Fibroblast of gingiva (primary cell): ENCODE measurements at places on chromosomes 16 and 17.

GRCh38 chr16:15899538-15900100, 11.2 kb upstream of the CEP20 start:
- peak; percentile 33 for DNase-seq

GRCh38 chr17:18977021-18977420, 25.1 kb downstream of the SLC5A10 start:
- no peak for DNase-seq

GRCh38 chr17:68238164-68238870, 9.5 kb upstream of the AMZ2 start:
- DNase-seq = no peak

DNA sequence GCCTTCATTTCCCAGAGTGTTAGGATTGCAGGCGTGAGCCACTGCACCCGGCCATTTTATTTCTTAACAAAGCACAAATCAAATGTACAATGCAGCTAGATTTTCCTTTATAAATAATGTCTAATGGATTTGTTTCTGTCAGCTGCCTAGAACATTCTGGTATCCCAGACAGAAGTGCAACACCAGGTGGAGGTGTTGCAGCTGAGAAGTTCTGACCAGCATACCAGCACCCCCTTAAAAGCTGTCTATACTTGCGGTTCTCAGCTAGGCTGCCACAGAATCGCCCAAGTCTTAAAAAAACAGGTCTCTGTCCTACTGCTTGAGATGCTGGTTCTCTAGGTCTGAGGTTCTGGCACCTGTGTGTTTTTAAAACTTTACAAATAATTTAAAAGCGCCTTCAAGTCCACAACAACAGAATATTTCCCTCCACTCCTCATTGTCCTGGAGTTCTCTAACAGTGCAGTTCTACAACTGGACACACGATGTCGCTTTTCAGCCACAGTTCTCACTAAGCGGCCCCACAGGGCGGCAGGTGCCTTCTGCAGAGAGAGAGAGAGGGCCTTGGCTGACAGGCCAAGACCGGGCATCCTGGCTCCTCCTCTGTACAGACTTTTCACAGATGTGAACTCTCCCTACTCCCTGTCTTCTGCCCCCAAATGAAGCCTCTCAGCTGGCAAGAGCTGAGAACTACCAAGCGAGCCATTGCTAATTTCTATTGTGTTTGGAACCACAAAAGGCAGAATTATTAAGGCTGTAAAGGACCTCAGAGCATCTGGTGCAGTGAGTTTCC, 32.6 kb upstream of the MEOX1 start:
- peak; percentile 65 for DNase-seq

DNA sequence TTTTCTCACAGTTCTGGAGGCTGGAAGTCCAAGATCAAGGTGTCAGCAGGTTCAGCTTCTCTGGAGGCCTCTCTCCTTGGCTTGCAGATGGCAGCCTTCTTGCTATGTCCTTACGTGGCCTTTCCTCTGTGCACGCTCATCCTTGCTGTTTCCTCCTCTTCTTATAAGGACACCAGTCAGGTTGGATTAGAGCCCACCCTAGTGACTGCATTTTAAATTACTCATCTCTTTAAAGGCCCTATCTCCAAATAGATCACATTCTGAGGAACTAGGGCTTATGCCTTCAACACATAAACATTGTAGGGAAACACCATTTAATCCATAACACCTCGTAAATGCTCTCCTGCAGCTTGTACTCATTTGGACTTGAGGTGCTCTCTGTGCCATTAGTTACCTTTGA, 36.3 kb downstream of the DHRS7C start:
- no peak for DNase-seq

- no peak for DNase-seq
Observed at GRCh38 chr17:57649731-57650484, 95.2 kb downstream of the CCDC182 start.

DNA sequence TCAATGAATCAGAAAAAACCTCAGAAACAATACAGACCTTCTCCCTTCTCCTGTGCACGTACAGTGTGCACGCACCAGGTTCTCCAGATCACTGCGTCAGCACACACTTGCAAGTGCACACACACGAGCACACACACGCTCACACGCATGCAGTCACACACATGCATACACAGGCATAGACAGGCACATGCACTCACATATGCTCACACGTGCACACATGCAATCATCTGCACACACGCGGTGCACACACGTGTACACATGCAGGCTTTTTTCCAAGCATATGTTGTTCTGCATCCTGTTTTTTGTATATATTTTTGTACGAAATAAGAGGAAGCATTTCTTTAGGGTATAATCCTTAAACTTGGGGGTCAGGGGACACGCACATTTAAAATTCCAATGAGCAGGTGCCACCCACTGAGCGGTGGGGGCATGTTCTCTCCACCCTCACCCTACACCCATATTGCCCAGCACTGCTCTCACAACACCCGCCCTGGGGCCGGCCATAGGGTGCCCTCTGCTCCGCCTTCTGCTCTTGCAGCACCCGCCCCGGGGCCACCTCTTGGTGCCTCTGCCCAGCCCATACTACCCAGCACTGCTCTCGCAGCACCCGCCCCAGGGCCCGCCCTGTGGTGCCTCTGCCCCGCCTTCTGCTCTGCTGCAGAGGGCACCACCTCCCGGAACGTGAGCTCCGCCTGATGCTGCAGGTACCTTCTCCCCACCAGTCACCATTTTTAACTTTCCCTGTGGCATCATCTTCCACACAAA, 20.9 kb downstream of the KLHDC4 start:
- DNase-seq = no peak

GRCh38 chr16:77838597-77839255, 50.4 kb downstream of the VAT1L start:
- DNase-seq = no peak

DNA sequence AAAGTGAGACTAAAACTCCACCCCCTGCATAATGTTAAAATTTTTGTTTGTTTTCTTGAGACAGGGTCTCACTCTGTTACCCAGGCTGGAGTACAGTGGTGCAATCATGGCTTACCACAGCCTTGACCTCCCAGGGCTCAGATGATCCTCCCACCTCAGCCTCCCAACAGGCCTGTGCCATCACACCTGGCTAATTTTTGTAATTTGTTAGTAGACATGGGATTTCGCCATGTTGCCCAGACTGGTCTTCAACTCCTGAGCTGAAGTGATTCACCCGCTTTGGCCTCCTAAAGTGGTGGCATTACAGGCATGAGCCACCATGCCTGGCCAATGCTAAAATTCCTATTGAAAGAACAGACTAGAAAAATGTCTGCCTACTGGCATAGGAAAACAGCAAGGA, 103.8 kb downstream of the TRIM37 start:
- DNase-seq = no peak

DNA sequence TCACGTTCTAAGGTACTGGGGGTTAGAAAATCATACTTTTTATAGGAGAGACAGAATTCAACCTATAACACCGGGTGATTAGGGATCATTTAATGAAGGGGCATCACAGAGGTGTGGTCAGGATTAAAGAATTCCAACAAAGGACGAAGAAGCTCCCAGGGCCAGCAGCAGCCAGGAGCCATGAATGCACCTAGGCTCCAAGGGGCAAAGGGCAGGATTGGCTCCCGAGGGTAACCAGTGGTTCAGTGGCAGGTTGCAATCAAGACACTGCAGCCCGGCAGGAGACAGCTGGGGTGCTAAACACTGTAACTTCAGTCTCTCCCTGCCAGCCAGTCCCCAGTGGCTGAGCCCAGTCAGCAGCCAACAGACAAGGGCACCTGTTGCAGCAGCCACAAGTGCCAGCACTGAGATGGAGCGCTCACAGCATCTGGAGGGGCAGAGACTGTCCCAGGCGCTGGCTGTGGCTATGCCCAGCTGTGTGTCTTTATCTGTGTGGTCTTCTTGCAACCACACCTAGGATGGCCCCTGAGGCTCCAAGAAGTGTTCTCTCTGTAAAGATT, 23.9 kb downstream of the DHRS7C start:
- no peak for DNase-seq

DNA sequence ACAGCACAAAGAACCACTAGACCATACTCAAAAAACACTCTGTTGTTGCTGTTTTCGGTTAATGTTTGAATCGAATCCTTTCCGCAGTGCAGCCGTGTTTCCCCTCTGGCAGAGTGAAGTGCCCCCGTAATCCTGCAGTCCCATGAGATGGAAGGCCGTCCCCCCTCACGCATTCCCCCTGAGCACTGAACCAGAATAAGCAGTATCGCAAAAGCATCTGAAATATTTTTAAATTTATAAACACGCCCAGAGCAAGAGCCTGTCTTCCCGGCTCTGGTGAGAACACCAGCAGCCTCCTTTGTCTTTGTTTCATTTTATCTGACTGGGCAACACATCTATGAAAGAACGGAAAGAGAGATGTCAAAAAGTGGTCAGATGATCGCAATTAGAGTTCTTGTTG, 121.0 kb upstream of the ADAMTS18 start:
- DNase-seq = peak; percentile 21

- DNase-seq = no peak
Observed at GRCh38 chr16:1820096-1820945, 6.3 kb downstream of the HAGH start.

DNA sequence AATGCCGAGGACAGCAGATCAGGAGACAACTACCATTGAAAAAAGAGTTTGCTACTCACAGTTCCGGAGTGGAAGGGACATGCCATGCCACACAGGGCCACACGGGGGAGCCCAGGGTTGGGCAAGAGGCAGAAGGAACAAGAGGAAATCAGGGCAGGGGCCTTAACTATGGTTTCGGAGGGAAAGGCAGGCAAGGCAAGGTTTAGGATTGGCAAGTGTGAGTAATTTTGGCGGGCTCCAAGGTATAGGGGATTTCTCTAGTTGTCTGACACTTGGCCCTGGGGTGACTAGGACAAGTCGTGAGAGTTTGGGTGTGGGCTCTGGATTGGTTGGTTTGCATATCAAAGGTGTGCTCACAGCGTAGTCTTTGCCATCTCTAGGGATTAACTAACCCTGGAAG, 27.0 kb upstream of the NTN1 start:
- DNase-seq = peak; percentile 32

DNA sequence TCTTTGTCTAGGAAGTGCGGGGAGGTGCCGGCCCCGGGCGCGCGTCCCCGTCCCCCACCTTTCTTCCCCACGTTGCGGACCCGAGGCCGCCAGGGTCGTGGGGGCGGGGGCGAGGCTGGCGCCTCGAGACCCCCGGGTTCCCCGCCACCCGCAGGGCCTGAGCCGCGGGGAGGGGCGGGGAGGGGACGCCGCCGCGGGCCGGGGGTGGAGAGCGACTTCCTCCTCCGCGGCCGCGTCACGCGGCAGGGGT, 1.8 kb upstream of the ACTG1 start:
- no peak for DNase-seq

DNA sequence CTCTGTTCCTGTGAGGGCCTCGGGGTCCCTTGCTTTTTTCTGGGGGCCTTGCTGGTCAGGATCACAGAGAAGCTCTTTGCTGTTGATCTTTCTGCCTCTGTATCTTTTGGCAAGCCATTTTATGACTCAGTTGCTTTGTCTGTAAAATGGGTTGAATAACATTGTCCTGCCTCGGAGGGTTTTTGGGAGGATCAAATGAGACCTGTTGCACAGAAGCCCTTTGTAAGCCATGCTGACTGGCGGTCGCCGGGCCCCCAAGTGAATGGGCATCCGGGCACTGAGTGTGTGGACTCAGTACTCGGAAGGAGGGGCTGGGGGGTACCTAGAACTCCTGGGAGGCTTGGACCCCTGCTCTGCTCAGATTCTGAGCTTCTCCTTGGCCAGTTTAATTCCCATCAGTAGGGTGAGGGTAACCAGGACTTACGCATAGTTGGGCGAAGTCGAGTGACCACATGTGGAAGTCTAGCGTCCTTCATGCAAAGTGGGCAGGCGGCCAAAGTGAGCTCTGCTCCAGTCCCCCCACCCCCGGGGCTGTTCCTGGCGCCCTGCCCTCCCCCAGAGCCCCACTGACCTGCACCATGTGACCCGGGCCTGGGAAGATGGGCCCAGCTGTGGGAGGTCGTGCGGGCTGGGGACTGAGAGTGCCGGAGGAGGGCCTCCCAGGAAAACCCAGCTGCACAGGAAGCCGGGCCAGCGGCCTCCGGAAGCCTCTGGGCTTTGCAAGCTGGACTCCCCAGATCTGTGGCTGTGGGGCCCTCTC, 284.0 kb downstream of the SEC14L1 start:
- peak; percentile 98 for DNase-seq

DNA sequence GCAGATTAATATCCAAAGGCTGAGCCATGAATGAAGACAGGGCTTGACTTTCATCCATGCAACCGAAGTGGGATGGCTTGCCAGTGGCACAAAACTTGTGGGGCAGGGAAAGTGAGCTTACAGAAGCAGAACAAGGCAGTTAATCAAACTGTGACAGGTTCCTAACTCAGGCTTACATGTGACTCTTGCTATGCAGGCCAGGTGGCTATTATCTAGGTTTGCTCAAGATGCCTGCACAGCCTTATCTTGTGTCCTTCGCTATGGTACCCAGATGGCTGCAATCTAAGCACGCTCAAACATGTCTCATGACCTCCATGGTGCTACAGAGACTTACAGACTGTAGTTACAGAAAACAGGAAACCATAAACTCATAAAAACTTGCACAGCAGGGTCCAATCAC, 8.6 kb upstream of the DNAH9 start:
- DNase-seq = no peak

DNA sequence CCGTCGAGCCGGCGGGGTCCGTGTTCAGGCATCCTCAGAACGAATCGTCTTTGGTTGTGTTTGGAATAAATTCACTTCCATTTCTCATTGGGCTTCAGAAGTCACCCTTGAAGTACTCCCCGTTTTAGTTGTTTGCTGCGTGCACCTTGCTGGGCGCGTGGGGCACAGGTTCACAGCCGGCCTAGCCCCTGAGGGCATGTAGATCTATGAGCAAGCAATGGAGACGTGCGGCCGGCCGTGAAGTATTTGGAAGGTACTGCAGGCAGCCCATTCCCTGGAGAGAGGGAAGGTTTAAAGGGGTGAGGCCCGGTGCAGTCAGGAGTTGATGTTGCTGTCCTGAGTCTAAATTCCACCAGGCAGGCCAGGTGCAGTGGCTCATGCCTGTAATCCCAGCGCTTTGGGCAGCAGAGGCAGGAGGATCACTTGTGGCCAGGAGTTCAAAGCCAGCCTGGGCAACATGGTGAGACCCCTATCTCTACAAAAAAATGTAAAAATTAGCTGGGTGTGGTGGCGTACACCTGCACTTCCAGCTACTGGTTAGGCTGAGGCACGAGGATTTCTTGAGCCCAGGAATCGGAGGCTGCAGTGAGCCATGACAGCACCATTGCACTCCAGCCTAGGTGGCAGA, 714 bp downstream of the ACSF3 start:
- DNase-seq = no peak

- DNase-seq = peak; percentile 14
Observed at GRCh38 chr16:72847187-72848027, 200.5 kb downstream of the ZFHX3 start.

- DNase-seq = no peak
Observed at GRCh38 chr16:1989209-1990100, at the start of gene SYNGR3. Gene SYNGR3, plus strand, starts transcription at chr16:1989970. Its CDS starts 133 bp downstream, at chr16:1990103.
